ENCODE measurements at places on chromosomes 4 and X. TPM values are rescaled to one million over a fixed set of nuclear protein-coding genes. Genes with fewer than 3 reads are reported as not detected.

The LONRF3 gene
- polyA plus RNA-seq = 1.6 TPM

GRCh38 chrX:10603612-10604011 lies 16.8 kb downstream of the MID1 start:
- DNase-seq = no peak

The GAB1 gene
- polyA plus RNA-seq = 50.1 TPM

DNA sequence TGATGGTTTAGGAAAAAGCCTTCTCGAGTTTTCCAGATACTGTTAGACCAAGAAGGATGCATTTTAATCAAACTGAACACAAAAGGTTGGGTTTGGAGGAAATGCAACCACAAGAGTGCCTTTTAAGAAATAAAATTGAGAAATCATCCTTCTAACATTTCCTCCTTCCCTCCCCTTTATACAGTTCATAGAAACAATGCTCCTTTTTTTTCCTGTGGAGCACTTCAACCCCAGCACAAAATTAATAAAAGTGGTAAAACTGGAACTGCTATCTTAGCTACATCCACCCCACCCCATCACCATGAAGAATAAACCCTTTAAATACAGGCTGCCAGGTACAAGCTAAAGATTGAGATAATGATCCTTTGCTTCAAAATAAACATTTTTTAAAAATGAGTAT lies 211.1 kb downstream of the RELL1 start:
- DNase-seq = no peak

The CENPVL2 gene
- polyA plus RNA-seq = 0.34 TPM

The KLHL34 gene
- not detected for polyA plus RNA-seq

DNA sequence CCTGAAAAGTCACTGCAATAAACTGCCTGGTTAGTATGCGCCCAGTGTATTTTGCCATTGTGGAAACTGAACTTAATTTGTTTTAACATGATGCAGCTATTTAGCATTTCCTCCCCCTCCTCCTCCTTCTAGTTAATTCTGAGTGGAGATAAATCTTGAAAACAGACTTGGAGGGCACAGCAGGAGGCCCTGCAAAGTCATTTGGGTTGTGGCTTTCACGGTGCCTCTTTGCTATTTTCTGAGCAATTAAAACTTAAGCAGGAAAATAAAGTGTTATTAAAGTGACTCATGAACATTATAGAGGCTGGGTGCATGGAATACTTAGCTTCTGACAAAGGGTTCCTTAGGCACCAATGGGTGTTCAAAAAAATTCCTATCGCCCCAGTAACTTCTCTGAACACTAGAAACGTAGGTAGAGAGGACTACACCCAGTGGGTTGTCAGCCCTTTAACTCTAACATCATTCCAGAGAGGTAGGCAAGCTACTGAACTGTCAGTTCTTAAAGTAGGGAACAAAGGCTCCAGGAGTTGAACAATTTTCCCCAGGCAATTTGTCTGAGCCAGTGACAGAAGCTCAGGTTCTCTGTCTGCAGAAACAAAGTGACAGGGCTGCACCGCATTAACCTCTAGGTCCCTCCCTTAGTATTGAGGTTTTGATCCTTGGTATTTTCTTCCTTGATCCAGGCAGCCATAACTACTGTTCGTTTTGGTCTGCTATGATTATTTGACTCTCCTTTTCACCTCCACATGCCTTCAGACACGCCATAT lies 158.3 kb upstream of the KIT start:
- DNase-seq = no peak

DNA sequence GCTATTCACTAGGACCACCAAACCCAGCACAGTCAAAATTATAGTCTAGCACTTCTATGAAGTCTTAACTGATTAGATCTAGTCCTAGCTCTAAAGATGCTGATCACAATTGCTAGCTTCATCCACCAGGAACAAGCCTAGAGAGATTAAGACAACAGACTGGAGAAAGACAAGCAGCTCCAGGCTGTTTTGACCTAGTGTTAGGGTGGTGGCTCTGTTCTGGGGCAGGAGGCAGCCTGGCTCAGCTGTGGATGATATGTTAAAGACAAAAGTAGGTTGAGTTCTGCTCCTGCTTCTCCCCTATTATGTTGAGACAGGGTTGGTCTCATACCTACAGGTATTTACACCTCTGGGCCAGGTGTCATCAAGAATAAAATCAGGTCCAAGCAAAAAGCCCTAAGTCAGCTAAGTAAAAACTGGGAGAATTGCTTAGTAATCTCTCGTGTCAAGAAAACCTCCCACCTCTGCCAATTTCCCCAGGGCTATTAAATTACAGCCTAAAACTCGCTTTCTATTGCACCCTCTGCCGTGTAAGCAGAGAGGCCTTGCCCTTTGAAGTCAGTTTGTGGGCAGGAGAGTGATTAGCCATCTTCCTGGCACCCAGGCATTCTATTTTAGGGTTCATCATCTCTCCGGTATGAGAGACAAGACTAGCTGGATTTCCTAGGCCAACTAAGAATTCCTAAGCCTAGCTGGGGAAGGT lies 39.9 kb downstream of the RAB40AL start:
- DNase-seq = no peak

DNA sequence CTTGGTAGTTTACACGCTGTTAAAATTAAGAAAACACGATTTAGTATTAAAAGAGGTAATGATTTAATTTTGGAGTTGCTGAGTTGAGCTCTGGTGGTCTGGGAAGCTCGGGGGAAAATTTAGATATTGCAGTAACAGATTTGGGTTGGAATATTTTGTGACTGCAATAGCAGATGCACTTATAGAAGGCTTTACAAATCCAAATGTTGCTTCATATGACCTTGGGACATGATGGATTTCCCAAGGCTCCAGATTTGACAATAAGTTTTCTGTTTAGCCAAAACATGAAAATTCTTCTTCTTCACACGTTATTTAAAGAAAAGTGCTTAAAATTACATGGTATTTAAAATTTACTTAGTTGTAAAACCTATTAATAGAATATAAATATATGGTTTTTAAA lies 302.0 kb downstream of the SPRY1 start:
- DNase-seq = no peak

Measured in left renal pelvis (tissue), 4 donors.